Effector memory CD8-positive, alpha-beta T cell (primary cell): ENCODE measurements at places on chromosomes 4 and X.

- no peak for DNase-seq
These were observed 230.1 kb upstream of the GALNTL6 start for GRCh38 chr4:171582961-171583581.

- DNase-seq: no peak
These were observed 586.1 kb downstream of the FSTL5 start for GRCh38 chr4:161577579-161578301.

- no peak for DNase-seq
These were observed 70.9 kb upstream of the ARHGEF9 start for GRCh38 chrX:63855896-63856295.

GRCh38 chr4:67325791-67326190 lies 219.5 kb downstream of the CENPC start:
- DNase-seq: no peak

DNA sequence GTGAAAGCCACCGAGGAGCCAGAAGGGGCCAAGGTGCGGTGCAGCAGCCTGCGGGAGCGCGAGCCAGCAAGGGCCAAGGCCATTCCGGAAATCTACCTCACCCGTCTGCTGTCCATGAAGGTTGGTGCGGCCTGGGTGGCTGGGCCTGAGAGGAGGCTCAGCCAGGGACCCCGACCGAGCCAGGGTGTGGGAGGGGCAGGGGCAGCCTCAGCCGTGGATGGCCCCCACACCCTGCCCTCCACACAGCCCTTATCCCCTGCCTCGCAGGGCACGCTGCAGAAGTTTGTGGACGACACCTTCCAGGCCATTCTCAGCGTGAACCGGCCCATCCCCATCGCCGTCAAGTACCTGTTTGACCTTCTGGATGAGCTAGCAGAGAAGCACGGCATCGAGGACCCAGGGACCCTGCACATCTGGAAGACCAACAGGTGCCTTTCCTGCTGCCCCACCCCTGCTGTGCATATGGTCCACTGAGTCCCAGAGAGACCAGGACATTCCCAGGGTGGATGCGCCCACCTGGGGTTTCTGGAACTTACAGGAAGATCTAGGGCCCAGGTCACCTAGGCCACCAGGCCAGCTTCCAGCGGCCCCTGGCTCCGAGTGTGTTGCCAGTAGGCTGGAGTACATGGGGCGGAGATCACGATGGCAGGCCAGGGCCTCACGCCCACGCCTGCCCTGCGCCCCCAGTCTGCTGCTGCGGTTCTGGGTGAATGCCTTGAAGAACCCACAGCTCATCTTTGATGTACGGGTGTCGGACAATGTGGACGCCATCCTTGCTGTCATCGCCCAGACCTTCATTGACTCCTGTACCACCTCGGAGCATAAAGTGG lies 3.4 kb upstream of the SRPK3 start:
- no peak for DNase-seq

- no peak for DNase-seq
These were observed 9.9 kb downstream of the MXD4 start for GRCh38 chr4:2251795-2252529.

DNA sequence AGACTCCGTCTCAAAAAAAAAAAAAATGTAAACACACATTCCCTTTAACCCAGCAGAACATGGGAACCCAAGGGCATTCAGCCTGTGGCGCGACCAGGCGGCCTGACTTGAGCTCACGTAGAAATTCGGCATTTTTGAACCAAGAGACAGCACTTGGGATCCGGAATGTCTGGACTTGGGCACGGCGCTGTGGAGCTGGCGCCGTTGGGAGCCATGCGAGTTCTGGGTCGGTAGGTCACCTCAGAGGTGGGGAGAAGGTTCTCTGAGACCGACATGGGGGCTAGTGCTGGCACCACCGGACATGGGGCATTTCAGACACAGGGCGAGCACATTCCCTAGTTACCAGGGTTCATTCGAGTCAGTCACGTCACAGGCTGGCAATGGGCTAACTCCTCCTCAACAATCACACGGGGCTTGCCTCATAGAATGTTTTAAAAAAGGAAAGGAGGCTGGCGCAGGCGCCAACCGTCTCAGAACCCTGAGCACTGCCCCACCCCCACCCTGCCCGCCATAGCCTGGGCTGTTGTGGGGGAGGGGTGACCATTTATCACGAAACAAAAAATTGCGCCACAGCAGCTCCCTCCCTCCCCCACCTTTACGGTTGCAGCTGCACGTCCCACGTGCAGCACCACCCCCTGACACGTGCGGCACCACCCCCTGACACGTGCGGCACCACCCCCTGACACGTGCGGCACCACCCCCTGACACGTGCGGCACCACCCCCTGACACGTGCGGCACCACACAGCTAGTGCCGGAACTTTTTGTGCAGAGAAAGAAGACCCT lies at the start of gene TEX28:
TSS of gene TEX28 (minus strand) at position 334 of the 784 bp plus-strand sequence. CDS start 3,007 bp downstream, outside the sequence.
- DNase-seq: no peak

DNA sequence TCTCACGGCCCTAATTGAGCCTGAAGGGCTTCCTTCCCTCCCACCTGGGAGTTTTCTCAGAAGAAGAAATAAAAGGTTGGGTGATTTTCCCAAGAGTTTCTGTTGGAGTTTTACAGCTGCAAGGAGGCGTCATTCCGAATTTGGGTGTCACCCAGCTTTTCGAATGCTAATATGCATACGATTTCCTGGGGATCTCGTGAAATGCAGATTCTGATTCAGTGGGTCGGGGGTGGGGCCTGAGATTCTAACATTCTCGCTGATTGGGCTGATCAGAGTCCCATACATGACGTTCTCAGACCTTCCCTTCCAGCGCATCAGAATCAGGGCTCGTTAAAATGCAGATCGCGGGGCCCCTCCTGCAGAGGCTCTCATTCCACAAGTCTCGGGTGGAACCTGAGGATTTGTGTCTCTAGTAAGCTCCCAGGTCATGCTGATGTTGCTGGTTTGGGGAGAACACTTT lies 125.8 kb upstream of the STX18 start:
- no peak for DNase-seq

GRCh38 chrX:7926914-7927258 lies 327 bp downstream of the PNPLA4 start:
- no peak for DNase-seq

- no peak for DNase-seq
These were observed 23.9 kb downstream of the ARHGAP36 start for GRCh38 chrX:131081772-131082740.

DNA sequence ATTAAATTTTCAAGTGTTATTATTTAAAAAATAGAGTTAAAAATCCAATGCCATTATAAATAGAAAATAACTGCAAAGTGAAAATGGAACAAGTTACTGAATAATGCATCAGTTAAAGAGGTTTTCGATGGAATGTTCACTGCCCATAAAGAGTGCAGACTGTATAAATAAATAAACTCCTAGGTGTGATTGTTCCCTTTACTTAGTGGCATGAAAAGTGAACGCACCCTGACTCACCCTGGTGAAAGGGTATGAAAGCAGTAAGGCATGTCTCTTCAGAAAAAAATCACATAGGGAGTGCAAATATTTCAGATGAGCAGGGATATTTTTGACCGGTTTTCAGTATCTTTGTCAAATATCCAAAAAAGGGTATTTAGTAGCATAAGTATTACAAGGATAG lies 387.8 kb downstream of the DCAF12L2 start:
- no peak for DNase-seq

GRCh38 chr4:112296949-112297880 lies at the start of gene ALPK1:
ALPK1 (plus strand) TSS chr4:112297369.
- no peak for DNase-seq

GRCh38 chrX:38089173-38089982 lies 83.0 kb downstream of the SYTL5 start:
- DNase-seq: no peak

DNA sequence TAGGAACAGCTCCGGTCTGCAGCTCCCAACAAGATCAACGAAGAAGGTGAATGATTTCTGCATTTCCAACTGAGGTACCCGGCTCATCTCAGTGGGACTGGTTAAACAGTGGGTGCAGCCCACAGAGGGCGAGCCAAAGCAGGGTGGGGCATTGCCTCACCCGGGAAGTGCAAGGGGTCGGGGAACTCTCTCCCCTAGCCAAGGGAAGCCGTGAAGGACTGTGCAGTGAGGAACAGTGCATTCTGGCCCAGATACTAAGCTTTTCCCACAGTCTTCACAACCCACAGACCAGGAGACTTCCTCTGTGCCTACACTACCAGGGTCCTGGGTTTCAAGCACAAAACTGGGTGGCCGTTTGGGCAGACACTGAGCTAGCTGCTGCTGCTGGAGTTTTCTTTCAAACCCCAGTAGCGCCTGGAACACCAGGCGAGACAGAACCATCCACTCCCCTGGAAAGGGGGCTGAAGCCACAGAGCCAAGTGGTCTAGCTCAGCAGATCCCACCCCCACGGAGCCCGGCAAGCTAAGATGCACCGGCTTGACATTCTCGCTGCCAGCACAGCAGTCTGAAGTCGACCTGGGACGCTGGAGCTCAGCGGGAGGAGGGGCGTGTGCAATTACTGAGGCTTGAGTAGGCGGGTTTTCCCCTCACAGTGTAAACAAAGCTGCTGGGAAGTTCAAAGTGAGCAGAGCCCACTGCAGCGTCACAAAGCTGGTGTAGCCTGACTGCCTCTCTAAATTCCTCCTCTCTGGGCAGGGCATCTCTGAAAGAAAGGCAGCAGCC lies 84.6 kb downstream of the THOC2 start:
- no peak for DNase-seq

- DNase-seq: no peak
These were observed 35.8 kb upstream of the TADA2B start for GRCh38 chr4:7007142-7007907.

GRCh38 chr4:126869967-126870366 lies 762.8 kb upstream of the INTU start:
- DNase-seq: no peak

DNA sequence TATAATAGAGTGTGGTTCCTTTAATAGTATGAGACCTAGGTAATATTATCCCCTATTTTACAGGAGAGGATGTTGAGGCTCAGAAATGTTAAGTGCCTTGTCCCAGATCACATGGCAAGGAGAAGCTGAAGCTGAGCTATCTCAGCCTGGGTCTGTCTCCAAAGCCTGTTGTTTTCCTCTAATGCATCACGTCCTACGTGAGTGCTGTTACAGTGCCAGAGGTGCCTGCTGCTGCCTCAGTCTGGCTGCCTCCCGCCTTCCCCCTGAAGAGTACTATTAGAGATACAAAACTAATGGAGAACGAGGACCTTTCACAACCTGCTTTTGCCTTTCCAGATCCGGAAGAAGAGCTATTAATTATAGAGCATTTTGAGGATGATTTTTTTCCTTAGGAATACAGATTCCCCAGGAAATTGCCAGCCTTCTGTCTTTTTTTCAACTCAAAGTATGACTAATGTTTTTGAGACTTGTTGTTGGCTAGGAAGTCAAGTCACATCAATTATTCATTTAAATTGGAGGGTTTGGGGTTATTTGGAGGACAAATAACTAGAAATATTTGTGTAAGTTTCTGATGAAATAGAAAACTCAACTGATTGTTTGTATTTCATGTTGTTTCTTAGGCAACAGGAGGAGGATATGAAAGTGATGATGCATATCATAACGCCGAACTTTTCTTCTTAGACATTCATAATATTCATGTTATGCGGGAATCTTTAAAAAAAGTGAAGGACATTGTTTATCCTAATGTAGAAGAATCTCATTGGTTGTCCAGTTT lies 43.9 kb upstream of the MTMR1 start:
- DNase-seq: no peak

GRCh38 chrX:141405486-141405852 lies 163.2 kb upstream of the SPANXC start:
- no peak for DNase-seq

DNA sequence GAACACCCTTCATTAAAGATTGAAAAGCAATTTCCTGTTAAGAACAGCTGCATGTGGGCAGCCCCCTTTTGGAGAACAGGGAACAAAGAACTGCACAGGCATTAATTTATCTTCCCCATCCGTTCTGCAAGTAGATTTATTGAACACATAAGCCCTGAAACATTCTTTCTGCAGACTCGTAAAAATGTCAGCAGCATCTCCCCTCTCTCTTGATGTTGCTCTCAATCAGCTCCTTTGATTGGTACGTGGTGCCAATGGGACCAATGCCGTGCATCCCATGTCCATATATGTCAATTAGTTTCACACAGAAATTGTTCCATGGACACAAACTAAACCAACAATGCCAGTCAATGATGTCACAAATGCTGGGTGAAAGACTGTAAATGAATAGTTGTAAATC lies 228.5 kb upstream of the RASGEF1B start:
- DNase-seq: no peak

DNA sequence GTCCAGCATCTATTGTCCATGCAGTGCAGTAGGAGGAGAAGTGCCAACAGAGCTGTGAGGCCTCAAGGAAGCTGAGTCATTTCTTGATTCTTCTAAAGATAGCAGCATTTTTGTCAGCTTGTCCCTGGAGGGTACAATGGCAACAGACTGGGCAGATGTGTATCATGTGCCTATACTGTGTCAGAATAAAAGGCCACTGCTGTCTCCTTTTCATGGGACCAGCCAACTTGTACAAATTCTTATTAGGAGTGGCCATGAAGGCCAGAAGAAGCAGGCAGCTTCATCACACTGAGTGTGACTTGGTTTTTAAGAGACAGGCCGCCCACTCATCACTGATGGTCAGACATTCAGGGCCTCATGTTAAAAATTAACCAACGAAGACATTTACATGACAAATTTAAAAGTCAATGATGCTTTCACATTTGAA lies 185.0 kb upstream of the FAM241A start:
- no peak for DNase-seq

DNA sequence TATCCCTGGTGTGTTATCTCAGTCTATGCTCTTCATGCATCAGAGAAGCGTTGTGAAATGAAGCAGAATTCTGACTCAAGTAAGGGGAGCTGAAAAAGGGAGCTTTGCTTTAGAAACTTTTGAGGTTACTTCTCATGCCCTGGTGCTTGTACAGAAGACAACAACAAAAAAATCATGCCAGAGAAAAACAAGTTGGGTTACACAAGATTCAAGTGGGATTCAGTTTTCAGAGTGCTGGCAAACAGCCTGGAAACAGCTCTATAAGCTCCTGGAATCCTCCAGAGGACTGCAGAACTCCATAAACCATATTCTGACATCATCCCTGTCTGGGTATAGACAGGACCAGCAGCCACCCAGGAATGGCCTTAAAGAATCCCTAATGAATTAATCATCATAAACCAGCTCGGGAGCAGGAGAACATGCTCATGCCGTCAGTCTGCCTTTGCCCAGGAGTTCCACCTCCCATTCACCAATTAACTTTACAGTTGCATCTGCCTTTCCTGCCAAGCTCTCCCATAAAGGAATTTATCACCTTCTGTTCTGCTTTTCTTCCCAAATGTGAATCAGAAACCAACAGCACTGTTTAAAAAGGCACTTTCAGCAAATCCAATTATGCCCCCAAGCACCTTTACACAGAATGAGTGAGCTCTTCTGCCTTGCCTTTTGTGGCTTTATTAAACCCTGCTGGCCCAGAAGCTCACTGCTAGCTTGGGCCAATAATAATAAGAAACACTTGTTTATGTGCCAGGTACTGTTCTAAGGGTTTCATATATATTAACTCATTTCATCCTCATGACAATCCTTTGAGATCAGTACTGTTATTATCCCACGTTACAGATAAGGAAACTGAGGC lies 54.5 kb upstream of the FBXW7 start:
- no peak for DNase-seq

DNA sequence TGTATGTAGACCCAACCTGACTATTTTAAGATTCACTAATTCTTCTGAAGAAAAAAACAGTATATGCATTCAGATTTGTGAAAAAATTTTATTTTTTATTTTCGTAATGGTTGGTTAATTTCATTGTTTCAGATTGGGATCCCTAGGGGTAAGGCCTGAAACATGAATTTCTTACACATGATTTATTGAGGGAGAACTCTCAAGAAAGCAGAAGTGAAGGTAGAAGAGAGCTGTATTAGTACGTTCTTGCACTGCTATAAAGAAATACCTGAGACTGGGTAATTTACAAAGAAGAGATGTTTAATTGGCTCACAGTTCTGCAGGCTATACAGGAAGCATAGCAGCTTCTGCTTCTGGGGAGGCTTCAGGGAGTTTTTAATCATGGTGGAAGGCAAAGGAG lies 611.9 kb upstream of the TECRL start:
- DNase-seq: no peak
